Cerebellar nuclear complex (tissue), 1 donor: ENCODE measurements at places on chromosomes 12 and 14.
A peak's percentile ranks its signal among the peaks of the same experiment; 100 is the strongest.

DNA sequence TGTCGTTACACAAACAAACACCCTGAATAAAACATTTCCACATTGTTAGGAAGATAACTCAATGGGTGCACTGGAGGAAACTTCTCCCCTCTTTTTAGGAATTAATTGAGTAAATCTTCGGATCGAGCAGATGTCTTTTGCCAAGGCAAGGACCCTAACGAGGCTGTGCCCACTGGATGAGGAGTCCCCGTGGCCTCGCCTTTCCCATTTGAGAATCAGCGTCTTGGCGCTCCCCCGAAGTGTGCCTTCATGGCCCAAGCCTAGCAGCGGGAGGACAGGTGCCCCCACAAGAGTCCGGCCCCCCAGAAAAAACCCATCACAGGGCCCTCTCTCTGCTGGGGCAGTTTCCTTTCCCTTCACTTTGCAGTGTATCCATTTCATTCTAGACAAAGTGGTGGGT is 246.6 kb downstream of the BCL11B start:
- DNase-seq = no peak

DNA sequence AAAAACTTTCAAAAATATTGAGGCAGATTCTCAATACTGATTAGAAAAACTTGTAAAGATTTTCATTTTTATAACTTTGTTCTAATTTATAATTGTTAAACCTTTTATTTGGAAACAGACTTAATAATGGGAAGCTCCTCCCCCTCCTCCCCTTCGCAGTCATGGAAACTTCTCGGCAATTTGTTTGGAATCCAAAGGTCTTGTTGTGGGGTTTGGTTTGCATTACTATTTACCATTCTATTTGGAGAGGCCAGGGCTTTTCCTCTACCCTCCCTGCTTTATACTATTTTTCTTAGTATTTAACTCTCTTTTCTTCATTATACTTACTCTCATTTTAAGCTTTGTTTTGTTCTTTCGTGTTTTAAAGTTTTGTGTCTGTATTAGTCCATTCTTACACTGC is 6.0 kb downstream of the SLC39A9 start:
- DNase-seq = no peak

DNA sequence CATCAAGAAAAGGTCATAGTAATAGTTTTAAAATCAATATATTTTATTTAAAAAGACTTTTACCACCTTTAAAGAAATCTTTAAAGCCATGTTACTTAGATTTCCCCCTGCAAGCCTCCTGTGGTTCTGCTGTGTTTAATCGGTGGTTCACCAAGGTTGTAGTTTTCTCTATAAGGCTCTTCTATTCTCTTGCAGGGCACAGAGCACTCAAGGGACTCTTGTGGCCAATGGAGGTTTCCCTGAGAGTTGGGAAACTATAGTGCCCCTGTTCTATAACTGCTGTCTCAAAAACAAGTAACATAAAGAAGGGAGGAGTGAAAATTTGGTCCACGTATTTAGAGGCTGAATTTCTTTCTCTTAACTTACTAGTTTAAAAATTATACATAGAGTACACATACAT is 25.0 kb downstream of the DACT1 start:
- no peak for DNase-seq

DNA sequence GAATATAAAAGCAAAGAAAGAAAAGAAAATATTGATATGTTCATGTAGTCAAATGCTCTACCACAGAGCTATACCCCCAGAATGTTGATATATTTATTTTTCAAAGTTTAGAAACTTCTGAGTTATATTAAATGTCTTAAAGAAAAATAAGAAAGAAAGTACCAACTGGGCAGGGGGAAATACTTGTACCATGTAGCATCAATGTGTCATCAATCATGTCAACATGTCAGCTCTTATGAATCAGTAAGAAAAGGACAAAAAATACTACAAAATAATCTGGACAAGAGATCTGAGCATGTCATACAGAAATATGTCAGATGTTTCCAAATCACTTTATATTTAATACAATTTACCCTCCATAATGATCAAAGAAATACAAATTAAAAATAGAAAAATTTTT is 595.1 kb upstream of the ATP2B1 start:
- no peak for DNase-seq

GRCh38 chr12:118376089-118377020 is at the start of gene SUDS3:
SUDS3 (plus strand) TSS chr12:118376555; CDS start chr12:118376692, 137 bp downstream.
- peak; percentile 66 for DNase-seq

DNA sequence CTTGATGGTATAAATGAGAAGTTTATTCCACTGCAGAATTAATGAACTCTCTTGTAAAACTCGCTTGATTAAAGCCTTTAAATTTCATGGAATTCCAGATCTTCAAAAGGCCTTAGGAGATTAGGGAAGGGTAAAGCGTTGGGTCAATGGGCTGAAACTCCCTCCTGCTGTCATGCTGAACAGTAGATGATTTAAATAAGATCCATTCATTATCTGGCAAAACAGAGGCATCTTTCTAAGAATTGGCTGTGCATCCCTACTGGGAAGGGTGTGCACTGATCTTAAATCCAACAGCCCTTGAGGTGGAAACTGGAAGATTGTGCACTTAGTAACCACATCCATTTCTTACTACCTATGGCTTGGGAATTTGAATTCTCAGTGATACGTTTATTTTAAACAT is 56.0 kb downstream of the PLCZ1 start:
- DNase-seq = no peak

DNA sequence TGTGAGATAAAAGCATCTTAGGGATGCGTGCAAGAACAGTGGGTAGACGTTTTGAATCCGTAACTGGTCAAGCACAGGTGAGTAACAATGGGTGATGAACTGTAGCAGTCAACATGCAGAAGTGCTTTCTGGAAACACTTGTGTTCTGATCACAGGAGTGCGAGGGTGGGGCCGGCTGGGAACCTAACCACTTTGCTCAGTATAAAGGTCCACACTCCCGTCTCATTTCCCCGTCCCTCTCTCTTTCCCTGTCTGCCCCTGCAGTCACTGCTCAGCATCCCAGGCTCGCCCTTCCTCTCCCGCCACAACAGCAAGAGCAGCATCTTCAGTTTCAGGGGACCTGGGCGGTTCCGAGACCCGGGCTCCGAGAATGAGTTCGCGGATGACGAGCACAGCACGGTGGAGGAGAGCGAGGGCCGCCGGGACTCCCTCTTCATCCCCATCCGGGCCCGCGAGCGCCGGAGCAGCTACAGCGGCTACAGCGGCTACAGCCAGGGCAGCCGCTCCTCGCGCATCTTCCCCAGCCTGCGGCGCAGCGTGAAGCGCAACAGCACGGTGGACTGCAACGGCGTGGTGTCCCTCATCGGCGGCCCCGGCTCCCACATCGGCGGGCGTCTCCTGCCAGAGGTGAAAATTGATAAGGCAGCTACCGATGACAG is 127.1 kb downstream of the FIGNL2 start:
- peak; percentile 2 for DNase-seq

DNA sequence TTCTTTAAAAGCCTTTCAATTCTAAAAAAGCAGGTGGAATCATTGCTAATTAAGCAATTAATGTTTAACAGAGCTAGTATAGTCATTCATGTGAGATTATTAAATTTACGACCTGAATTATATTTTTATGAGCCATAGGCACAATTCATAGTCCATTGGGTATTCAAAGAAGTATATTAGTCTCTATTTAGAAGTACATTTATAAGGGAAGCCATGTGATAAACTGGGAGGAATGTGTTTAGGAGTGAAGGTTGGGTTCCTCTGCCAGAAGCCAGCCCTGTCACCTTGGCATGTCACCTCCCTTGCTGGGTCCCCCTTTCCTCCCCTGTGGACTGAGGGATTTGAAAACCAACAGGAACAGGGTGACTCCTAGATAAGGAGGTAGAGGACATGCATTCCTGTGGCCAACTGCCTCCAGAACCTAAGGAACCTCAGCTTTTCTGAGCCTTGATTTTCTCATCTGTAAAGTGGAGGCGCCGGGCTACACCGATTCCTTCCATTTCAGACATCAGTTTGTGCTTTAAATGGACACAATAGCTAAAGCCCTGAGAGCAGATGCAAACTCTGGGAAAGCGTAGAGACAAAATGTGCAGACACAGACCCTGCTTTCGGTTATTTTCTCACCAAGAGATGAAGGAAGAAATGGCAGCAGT is 5.4 kb upstream of the KRT2 start:
- no peak for DNase-seq

DNA sequence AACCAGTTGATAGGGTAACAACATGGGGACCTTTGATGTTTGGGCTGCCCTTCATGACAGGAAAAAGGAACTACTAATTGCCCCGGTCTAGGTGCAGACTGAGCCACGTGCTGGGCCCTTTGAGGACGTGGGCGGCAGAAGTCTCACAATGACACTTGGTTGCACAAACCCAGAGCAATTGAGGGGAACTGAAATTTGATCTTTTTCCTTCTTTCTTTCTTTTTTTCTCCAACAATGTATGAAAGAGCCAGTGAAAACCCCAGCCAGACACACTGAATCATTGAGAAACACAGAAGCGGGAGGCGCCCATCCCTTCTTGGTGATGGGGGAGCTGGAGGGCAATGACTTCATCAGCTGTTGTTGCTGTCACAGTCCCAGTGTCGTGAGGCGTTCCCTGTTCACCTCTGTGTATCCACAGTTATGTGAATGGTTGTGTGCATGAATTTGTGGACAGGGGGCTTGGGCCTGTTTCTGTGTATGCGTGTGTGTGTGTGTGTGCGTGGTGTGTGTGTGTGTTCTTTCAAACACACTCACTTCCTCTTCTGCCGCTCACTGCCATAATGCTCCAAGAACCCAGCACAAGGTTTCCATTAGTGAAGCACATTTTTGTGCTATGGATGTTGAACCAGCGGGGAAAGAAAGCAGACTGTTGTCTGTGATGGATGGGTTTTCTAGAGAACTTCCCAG is 137.5 kb upstream of the CCND2 start:
- no peak for DNase-seq

- no peak for DNase-seq
Observed at GRCh38 chr12:12046401-12046800, 24.3 kb upstream of the BCL2L14 start.

DNA sequence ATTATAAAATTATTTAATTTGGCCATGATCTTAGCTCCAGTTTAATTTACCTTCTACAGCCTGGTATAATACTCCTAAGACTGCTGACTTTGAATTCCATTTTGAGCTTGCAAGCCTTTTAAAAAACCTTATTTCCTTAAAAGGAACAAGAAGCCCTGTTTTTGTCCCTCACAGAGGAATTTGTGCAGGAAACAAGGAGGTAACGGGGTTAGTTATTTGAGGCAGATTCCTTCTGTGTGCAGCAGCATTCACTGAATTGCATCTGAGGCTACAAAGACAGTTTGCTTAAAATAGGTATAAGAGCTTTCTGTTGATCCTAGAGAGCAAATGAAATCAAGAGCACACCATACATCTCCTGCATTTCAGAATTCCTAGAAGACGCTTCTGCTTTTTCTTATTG is 403.3 kb upstream of the PRICKLE1 start:
- DNase-seq = no peak

DNA sequence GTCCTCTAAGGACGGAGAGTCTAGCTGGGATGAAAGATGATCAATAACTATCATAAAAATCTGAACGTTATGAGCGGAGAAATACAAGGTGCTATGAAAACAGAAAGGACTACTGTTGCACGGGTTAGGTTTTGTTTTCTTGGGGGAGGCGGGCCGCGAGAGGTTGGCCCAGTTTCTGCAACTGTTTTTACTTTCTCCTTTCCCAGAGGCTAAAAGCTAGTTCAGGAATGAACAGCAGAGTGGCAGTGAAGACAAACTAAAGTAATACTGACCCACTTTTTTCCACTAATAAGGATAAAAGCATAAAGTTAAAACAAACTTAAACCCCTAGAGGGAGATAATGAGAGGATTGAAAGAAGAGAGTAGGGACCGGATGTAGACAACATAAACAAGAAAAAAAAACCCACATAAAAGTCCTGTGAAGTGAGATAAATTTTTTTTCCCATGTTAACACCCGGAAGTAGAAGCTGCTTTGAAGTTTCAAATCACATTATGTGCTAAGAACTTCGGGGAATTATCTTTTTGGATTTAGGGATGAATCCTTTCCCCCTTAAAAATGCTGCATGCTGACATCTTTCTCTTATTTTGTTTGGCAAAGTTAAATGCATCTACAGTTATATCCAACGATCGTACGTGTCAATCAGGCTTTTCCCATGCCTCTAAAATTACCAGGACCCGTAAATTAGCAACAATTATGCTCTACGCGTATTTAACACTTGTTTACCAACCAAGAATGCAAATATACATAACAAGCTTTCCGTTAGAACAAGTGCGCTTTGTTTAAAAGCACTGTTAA is 1.0 kb upstream of the CDK17 start:
- no peak for DNase-seq

GRCh38 chr12:47139000-47139681 is 59.4 kb upstream of the AMIGO2 start:
- DNase-seq = no peak

DNA sequence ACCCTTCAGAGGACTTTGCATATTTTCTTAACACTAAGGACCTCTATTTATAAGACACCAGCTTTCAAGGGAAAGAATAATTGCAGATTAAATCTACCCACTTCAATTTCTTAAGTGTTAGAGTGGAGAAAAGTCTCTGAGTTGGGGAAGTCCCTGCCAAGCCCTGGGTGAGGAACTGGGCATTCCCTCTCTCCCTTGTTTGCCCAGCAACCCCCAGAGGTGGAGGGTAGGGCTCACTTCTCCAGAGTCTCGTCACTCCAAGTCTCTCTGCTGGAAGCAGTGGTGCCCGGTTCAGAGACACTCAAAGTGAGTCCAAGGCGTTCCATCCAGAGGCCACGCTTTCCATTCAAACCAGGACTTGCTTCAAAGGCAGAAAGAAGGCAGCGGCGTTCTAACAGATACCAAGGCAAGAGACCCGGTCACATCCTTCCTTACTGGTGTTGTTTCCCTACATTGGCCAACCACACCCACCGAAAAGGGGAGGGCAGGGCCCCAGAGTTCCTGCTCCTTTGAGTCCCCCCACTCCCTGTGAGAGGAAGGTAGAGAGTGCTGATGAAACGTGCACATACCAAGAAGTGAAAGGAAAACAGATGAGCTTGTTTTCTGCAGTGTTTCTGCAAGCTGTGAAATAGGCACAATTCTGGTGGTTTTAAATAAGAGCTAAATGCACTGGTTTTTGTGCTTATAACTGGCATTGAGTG is 6.1 kb upstream of the BDKRB2 start:
- no peak for DNase-seq

DNA sequence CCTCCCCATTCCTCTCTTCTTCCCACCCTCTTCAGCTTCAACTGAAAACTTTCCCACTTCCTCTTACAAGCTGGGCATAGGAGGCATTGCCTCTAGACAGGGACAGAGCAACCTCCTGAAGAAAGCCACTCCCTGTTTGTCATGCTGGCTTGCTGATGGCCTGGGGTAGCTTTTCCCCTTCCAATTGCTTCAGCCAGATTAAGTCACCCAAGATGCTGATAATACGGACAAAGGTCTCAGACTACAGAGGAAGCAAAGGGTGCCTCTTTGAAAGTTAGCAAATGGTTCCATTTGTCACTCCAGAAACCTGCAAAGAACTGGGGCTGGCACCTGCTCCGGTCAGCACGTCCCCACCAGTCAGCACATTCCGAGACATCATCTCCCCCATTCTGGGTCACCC is 6.0 kb downstream of the KRT2 start:
- no peak for DNase-seq

DNA sequence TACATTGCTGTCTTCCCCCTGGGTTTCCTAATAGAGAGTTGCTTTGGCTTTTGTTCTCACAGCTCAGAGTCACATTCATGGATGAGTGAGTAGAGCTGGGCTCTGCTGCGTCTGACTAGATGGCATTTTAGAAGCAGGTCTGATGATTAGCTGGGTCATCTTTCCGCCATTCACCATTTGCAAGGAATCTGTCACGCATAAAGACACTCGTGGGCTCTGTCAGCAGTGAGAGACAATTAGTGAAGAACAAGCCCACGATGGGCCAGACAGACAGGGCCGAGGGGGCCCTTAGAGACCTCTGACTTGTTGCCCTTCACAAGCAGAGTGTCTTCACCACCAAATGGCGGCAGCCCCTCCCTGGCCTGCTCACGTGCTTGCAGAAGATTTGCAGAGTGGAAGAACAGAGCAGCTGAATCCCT is 175.0 kb downstream of the CRADD start:
- no peak for DNase-seq
